Peyer's patch (tissue), 4 donors: ENCODE measurements at places on chromosomes 16 and 17. TPM values are rescaled to one million over a fixed set of nuclear protein-coding genes. Genes with fewer than 3 reads are reported as not detected.

GRCh38 chr16:6297666-6298410 lies 1034.8 kb upstream of the RBFOX1 start:
- DNase-seq: no peak

- no peak for DNase-seq
These were observed 44.7 kb downstream of the REXO5 start for GRCh38 chr16:20850981-20851380.

GRCh38 chr17:78535273-78536197 lies 41.7 kb downstream of the DNAH17 start:
- no peak for DNase-seq

- DNase-seq: peak; percentile 55
These were observed 9.1 kb downstream of the NAGPA start for GRCh38 chr16:5024632-5025031.

- no peak for DNase-seq
These were observed 55.4 kb upstream of the ENDOV start for GRCh38 chr17:80359422-80360110.

- no peak for DNase-seq
These were observed 13.4 kb downstream of the CMC2 start for GRCh38 chr16:80993307-80993706.

- DNase-seq: no peak
These were observed 54.2 kb upstream of the IL34 start for GRCh38 chr16:70592106-70592571.

The TMEM92 gene
- total RNA-seq: 50.7 TPM

The LITAFD gene
- total RNA-seq: not detected

The CACNA1H gene
- 4.0 TPM for total RNA-seq
